Lung microvascular endothelial cell (primary cell): ENCODE measurements at places on chromosomes 2 and 18. TPM values are rescaled to one million over a fixed set of nuclear protein-coding genes. Genes with fewer than 3 reads are reported as not detected.

The FBXO41 gene
- total RNA-seq = under 0.01 and 0.22 TPM in 2 replicates

The ASB18 gene
- total RNA-seq = not detected in 2 replicates

The CFAP65 gene
- not detected in 2 replicates for total RNA-seq

The ALPP gene
- not detected in 2 replicates for total RNA-seq

The SERPINB4 gene
- not detected in 2 replicates for total RNA-seq

The ITPRIPL1 gene
- total RNA-seq = 2.0 and 3.6 TPM in 2 replicates

The CCBE1 gene
- total RNA-seq = under 0.01 and 0.22 TPM in 2 replicates

The CD8B2 gene
- not detected in 2 replicates for total RNA-seq

The CABYR gene
- 0.60 and 0.65 TPM in 2 replicates for total RNA-seq

The CPS1 gene
- total RNA-seq = 0.44 and 0.60 TPM in 2 replicates

The UPP2 gene
- not detected in 2 replicates for total RNA-seq

The SLC5A7 gene
- not detected in 2 replicates for total RNA-seq

The SMC6 gene
- 10.9 and 12.4 TPM in 2 replicates for total RNA-seq
